Naive thymus-derived CD4-positive, alpha-beta T cell (primary cell): ENCODE measurements at places on chromosomes 1 and 21. TPM values are rescaled to one million over a fixed set of nuclear protein-coding genes. Genes with fewer than 3 reads are reported as not detected.

MYCL gene
- total RNA-seq: 8.1 TPM

- H3K36me3 ChIP-seq: no peaks in the 10 kb centered on the region
- DNase-seq: no peak
- H3K4me3 ChIP-seq: no peak overlapping the region
These were observed 9.8 kb downstream of the FRRS1 start for GRCh38 chr1:99756598-99756997.

OR2L5 gene
- total RNA-seq: 0.51 TPM

DNA sequence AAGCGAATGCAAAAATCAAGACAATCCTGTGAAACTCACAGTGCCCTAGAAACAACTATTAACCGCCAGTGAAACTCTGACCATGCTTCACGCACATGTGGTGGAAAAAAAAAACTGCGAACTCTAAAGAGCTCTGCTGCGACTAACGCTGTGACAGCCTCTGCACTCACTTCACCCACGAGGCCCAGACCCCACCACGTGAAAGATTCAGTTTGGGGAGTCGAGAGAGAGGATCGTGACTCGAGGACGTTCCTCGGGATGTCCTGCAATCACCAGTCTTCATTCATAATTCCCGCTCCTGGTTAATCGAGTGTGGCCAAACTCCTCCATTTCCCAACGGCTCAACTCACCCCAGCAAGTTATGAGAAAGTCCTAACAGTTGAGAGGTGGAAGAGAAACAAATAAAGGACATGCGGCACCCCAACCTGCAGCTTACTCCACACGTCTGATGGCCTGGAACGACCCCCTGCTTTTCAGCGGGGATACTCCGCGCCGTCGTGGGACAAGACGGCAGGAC is 1.1 kb downstream of the SERBP1 start:
- DNase-seq: peak; percentile 42
- H3K27ac ChIP-seq: peak overlapping the region; percentile 96
- H3K4me1 ChIP-seq: peaks cover 16% of the 10 kb centered on the region
- no peaks in the 10 kb centered on the region for H3K27me3 ChIP-seq

DNA sequence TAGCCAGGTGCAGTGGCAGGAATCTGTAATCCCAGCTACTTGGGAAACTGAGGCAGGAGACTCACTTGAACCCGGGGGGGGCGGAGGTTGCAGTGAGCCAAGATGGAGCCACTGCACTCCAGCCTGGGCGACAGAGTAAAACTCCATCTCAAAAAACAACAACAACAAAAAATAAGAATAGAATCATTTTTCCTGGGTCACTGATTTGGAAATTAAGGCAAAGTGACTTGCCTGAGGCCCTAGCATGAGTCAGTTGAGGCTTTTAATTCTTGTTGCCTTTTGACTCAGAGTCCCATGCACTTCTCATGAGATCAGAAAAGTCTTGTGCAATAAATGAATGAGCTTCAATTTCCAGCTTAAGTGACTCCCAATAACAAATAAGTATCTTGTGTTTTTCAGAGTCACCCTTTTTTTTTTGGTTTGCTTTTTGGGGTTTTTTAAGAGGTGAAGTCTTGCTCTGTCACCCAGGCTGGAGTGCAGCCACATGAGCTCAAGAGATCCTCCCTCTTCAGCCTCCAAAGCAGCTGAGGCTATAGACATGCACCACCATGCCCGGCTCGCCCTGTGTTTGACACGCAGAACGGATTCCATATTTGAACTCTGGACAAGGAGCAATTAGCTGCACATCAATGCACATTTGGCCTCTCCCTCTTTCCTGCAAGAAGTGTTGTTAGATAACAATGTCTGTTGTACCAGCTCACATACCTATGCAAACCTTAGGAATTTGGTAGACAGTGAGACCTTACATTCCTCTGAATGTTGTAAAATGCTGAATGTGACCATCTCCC is 3.4 kb upstream of the PLEKHM2 start:
- H3K4me3 ChIP-seq: no peak overlapping the region
- no peak for DNase-seq
- H3K4me1 ChIP-seq: peaks cover 5% of the 10 kb centered on the region
- no peaks in the 10 kb centered on the region for H3K27me3 ChIP-seq
